ENCODE measurements at places on chromosomes 5 and 9.

GRCh38 chr5:158958021-158958994 lies 141.4 kb downstream of the EBF1 start:
- no peak for DNase-seq

DNA sequence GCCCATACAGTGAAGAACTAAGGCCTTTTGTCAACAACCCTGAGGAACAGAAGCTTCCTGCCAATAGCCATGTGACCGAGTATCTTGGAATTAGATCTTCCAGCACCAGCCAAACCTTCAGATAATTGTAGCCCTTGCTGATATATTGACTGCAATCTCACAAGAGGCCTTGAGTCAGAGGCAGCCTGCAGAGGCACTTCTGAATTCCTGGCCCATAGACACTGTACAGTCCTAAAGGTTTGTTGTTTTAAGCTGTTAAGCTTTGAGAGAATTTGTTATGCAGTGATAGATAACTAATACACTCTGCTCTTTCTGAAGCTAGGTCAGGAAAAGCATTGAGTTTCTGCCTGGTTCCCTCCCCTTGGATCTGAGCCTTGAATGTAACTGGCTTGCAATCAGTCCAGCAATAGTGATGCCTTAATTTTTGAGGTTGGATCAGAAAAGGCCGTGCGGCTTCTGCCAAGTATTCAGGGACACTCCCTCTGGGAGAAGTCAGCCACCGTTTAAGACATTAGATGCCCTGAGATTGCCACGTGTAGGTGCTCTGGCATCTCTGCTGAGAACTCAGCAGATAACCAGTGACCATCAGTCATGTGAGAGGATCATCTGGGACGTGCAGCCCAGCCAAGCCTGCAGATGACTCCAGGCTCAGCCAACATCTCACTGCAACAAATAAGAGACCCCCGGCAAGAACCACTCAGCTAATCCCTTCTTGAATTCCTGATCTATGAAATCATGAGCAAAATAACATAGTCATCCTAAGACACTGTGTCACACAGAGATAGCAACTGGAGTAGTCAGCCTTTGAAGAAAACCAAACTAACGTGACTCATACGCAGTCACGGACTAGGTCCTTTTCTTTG lies 126.8 kb upstream of the STC2 start:
- no peak for DNase-seq

GRCh38 chr9:119078015-119078414 lies 291.2 kb downstream of the BRINP1 start:
- DNase-seq = no peak

GRCh38 chr5:42668254-42668653 lies 88.4 kb upstream of the CCDC152 start:
- no peak for DNase-seq

DNA sequence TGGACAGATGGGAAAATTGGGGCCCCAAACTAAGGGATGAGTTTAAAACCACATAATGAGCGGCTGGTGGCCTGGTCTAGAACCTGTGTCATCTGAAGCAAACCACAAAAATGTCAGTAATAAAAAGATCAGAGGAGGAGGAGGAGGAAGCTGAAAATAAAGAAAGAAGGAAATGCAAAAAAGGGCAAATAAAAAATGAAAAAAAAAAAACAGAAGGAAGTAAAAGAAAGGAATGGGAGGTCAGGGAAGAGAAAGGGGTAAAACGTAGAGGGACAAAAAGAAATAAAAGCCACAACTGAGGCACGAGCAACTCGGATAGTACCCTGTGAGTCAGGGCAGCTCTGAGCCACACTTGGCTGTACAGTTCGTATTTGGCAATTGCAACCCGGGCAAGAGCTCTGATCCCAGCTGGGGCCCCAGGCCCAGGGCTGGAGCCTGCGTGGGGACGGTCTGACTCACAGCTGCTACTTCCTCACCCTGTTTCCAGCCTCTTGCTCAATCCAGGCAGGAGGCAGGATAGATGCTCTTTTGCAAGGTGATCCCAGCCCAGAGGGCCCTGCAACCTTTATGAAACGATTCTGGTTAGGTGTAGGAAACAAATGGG lies 137.9 kb upstream of the TRIM32 start:
- no peak for DNase-seq

GRCh38 chr5:143316844-143317631 lies 86.4 kb downstream of the NR3C1 start:
- peak; percentile 2 for DNase-seq

GRCh38 chr5:124685404-124685930 lies 61.0 kb downstream of the ZNF608 start:
- DNase-seq = no peak

GRCh38 chr5:58294598-58295305 lies 165.1 kb downstream of the PLK2 start:
- no peak for DNase-seq

GRCh38 chr9:25542319-25542718 lies 135.9 kb downstream of the TUSC1 start:
- no peak for DNase-seq

DNA sequence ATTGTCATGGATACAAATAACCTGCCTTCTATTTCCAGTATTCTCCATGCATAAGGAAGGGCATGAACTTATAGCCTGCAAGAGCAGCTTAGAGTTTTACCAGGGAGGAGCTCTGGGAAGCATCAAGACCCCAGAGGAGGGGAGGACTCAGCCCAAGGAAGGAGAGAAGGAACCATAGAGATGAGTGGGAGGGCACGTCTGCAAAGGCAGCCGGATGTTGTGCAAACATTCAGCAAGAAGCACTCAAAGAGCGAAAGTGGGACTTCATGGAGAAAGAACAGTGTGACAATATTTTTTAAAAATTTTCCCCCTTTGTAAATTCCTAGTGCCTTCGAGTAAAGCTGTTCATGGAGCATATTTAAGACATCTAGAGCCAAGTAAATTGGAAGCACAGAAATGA lies 270.1 kb upstream of the PTGER4 start:
- no peak for DNase-seq

GRCh38 chr9:130445268-130445983 lies 665 bp downstream of the ASS1 start:
- DNase-seq = no peak

- DNase-seq = no peak
Measured at GRCh38 chr5:94326586-94326985, 291.8 kb downstream of the KIAA0825 start.

GRCh38 chr9:129467739-129468666 lies 152.9 kb downstream of the C9orf50 start:
- DNase-seq = no peak

Measured in SK-N-SH (cell line).